Activated CD8-positive, alpha-beta T cell treated with anti-CD3 and anti-CD28 coated beads for 36 hours (primary cell): ENCODE measurements at places on chromosomes 13 and 19.
A peak's percentile ranks its signal among the peaks of the same experiment; 100 is the strongest.

- H3K27me3 ChIP-seq: peaks cover 23% of the 10 kb centered on the region
- H3K4me3 ChIP-seq: no peak overlapping the region
- no peaks in the 10 kb centered on the region for H3K4me1 ChIP-seq
- no peak overlapping the region for H3K27ac ChIP-seq
- peak; percentile 45 for DNase-seq
Measured at GRCh38 chr13:30892966-30893365, 13.1 kb upstream of the MEDAG start.

GRCh38 chr13:111269508-111269907 lies 50.9 kb upstream of the TEX29 start:
- H3K27ac ChIP-seq: no peak overlapping the region
- no peak for DNase-seq
- H3K4me3 ChIP-seq: no peak overlapping the region
- H3K4me1 ChIP-seq: peaks cover 5% of the 10 kb centered on the region

- no peak overlapping the region for H3K4me3 ChIP-seq
- no peaks in the 10 kb centered on the region for H3K27me3 ChIP-seq
- peaks cover 17% of the 10 kb centered on the region for H3K36me3 ChIP-seq
- H3K4me1 ChIP-seq: peaks cover 36% of the 10 kb centered on the region
- DNase-seq: no peak
- H3K27ac ChIP-seq: peak overlapping the region; percentile 49
Measured at GRCh38 chr19:4366666-4367335, 23.4 kb downstream of the MPND start.

- H3K36me3 ChIP-seq: no peaks in the 10 kb centered on the region
- H3K4me1 ChIP-seq: no peaks in the 10 kb centered on the region
- H3K27me3 ChIP-seq: no peaks in the 10 kb centered on the region
- no peak overlapping the region for H3K4me3 ChIP-seq
- no peak for DNase-seq
Measured at GRCh38 chr13:64704121-64704649, 2526.0 kb downstream of the PCDH9 start.

DNA sequence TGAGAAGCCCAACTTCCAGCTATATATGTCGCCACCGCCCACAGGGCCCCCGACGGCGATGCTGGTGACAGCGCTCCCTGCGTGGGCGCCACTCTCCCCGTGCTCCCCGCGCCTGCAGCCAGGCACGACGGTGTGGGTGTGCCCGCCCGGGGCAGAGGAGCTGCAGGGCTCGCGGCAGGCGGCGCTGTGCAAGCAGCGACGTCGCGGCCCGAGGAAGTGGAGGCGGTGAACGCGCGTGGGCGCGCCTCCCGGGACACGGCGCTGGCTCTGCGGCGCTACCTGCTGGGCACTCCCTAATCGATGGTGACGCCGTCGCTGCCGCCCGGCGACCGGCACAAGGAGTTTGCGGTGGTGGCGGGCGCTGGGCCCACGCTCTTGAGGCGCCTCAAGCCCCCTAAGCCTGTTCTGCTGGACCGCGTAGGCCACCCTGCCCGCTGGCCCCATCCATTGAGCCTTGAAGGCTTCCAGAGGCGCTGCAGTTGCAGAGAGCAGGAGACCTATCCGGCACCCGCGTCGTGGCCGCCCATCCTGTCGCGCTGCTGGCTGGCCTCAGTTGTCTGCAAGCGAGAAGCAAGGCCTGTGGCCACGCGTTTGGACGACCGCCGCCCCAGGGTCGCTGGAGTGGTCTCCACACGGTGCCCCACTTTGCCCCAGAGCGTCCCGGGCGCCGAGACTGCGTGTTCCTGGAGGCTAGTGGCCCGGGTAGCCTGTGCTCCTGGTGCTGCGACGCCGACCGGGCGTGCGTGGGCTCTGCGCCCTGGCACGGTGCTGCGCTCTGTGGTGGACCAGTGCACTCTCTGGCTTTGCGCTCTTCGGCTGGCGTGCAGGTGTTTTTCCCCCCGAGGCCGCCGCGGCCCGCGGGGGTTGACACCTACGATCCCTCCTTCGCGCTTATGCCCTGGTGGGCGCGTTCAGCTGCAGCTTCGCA lies 23.1 kb downstream of the LRFN3 start:
- no peak overlapping the region for H3K27ac ChIP-seq
- peaks cover 29% of the 10 kb centered on the region for H3K4me1 ChIP-seq
- peak; percentile 79 for DNase-seq
- peak overlapping the region; percentile 27 for H3K4me3 ChIP-seq
- H3K36me3 ChIP-seq: no peaks in the 10 kb centered on the region

GRCh38 chr13:102402290-102402689 lies 442 bp upstream of the FGF14 start:
- DNase-seq: peak; percentile 68
- H3K27ac ChIP-seq: no peak overlapping the region
- peak overlapping the region; percentile 52 for H3K4me3 ChIP-seq
- peaks cover 45% of the 10 kb centered on the region for H3K27me3 ChIP-seq

- H3K36me3 ChIP-seq: no peaks in the 10 kb centered on the region
- no peak overlapping the region for H3K4me3 ChIP-seq
- no peak for DNase-seq
- peaks cover 3% of the 10 kb centered on the region for H3K4me1 ChIP-seq
- H3K27me3 ChIP-seq: no peaks in the 10 kb centered on the region
Measured at GRCh38 chr19:21593934-21594820, 88.8 kb downstream of the ZNF429 start.

- DNase-seq: no peak
- no peak overlapping the region for H3K4me3 ChIP-seq
- no peak overlapping the region for H3K27ac ChIP-seq
- H3K36me3 ChIP-seq: peaks cover 2% of the 10 kb centered on the region
- no peaks in the 10 kb centered on the region for H3K27me3 ChIP-seq
- H3K4me1 ChIP-seq: peaks cover 11% of the 10 kb centered on the region
Measured at GRCh38 chr19:10896851-10897526, 25.6 kb downstream of the CARM1 start.

DNA sequence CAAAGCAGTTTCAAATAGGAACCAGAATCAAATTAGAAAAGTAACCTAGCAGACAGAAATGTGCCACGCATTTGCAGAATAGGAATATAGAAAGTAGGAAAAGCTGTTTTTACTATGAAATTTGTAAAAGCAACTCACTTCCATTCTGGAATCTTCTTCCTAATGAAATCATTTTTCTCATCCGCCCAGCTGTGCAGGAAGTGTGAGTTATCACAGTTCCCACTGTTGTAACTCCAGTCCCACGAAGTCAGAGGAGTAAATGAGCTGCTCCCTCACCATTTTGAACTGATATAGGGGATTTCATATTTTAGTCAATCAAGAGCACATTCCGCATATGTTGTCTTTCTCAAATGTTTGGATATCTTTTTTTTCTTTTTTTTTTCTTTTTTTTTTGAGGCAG lies 230.8 kb downstream of the TBC1D4 start:
- DNase-seq: no peak
- peaks cover 10% of the 10 kb centered on the region for H3K27me3 ChIP-seq
- no peaks in the 10 kb centered on the region for H3K36me3 ChIP-seq
- H3K4me3 ChIP-seq: no peak overlapping the region
- no peaks in the 10 kb centered on the region for H3K4me1 ChIP-seq

DNA sequence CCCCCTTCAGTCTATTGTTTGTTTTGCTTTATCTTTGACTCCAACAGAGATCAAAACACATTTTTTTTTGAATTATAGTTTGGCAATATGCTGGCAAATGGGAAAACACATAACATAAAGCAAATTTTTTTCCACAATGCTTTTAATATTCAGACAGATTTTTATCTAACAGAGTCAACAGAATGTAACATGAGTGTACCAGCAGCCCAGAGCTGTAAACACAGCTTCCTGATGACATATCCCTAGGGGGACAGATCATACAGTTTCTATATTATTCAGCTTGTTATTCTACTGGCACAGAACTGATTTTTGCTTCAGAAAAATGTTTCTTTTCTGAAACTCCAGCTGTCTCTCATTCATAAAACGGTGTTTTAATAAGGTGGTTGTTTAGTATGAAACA lies 168.8 kb downstream of the OLFM4 start:
- no peaks in the 10 kb centered on the region for H3K4me1 ChIP-seq
- H3K27ac ChIP-seq: no peak overlapping the region
- H3K4me3 ChIP-seq: no peak overlapping the region
- DNase-seq: no peak
- H3K27me3 ChIP-seq: peaks cover 7% of the 10 kb centered on the region
